ENCODE measurements at places on chromosomes 16 and 17.
A peak's percentile ranks its signal among the peaks of the same experiment; 100 is the strongest.

DNA sequence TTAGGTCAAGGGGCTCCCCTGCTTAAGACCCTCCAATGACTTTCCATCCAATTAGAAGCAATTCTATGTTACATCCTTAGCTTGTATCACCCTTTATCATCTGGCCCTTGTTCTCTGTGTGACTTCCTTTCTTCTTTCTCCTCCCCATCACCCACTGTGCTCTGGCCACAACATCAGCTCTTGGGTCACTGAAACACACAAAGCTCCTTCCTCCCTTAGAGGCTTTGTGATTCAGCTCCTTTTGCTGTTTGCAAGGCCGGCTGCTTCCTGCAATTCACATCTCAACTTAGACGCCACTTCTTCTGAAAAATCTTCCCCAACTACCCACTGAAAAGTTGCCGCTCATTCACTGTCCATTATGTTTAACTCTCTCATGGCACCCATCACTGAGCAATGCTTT lies 130.9 kb upstream of the CACNG3 start:
- no peak for DNase-seq

- DNase-seq, result peak; percentile 43
These were observed at the start of gene ABHD15 for GRCh38 chr17:29566473-29567303. ABHD15 (minus strand) TSS chr17:29567037; CDS start chr17:29566966, 71 bp downstream.

- no peak for DNase-seq
These were observed 39.4 kb downstream of the AP1G1 start for GRCh38 chr16:71769222-71769621.

DNA sequence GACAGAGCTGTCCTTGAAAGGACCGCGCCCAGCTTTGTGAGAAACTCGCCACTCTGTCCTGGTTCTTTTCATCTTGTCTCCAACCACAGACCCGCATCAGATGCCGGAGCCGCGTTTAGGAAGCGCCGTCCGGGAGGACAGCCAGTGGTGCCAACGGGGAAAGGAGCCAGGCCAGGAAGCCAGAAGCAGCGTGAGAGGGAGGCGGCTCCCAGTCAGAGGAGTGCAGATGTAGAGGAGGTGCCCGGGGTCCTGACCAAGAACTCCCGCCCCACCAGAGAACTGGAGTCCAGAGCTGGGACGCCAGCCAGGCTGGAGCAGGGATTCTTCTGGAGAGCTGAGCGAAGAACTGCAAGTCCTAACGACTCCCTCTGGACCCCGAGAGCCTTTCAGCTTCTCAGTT lies 49.3 kb upstream of the TNRC6C start:
- no peak for DNase-seq

- no peak for DNase-seq
These were observed 28.6 kb downstream of the GTF3C1 start for GRCh38 chr16:27520982-27521673.

GRCh38 chr17:59950049-59950448 lies 14.5 kb downstream of the RNFT1 start:
- no peak for DNase-seq

GRCh38 chr16:2296661-2297505 lies 29.0 kb upstream of the RNPS1 start:
- DNase-seq, result peak; percentile 2

DNA sequence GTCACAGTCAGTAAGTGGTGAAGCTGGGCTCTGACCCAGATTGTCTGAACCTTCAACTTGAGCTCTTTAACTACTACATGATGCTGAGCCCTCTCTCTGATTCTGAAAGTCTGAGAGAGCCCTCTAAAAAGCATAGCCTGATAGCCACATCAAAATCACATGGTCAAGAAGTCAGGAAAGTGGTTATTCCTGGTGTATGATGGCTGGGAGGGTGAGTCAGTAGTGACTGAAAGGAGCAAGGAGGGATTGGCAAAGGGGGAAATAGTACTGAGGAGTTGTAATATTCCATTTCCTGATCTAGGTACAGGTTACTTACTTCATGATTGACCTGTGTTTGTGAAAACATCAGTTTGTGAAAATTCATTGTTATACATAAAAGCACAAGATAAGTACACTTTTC lies 89.1 kb downstream of the SSH2 start:
- peak; percentile 74 for DNase-seq

- DNase-seq, result no peak
These were observed 13.9 kb downstream of the TCF25 start for GRCh38 chr16:89887243-89887642.

- DNase-seq, result peak; percentile 97
These were observed 91.8 kb downstream of the YPEL2 start for GRCh38 chr17:59423137-59423724.

DNA sequence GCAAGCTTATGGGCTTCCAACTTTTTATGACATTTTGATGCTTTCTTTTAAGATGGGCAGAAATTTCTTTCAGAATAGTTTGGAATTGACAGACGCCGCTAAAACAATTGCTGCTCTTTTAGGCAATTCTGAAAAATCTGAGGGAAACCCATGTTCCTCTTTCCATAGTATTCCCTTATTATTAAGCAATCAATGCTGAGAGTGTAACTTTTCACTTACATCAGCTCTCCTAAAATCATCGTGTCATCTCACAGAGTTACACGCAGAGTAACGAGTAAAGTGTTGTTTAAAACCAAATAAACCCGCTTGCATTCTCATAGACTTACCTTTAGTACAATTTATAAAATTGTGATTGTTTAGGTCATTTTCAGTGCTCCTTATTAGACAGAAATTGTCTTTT lies 150.6 kb downstream of the MAF start:
- no peak for DNase-seq

DNA sequence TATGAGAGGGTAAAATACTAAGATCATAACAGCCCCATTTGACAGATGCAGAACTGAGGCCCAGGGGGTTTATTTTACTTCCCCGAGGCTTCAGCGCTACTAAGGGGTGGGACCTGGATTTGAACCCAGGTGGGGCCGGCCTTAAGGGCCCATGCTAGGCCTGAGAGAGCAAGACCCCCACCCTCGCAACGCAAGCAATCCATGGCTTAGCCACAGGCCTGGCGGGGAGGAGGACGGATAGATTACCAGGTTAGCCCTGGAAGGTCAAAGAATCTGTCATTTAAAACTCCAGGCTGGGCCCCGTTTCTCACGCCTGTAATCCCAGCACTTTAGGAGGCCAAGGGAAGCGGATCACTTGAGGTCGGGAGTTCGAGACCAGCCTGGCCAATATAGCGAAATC lies 1.9 kb upstream of the CDH3 start:
- no peak for DNase-seq

DNA sequence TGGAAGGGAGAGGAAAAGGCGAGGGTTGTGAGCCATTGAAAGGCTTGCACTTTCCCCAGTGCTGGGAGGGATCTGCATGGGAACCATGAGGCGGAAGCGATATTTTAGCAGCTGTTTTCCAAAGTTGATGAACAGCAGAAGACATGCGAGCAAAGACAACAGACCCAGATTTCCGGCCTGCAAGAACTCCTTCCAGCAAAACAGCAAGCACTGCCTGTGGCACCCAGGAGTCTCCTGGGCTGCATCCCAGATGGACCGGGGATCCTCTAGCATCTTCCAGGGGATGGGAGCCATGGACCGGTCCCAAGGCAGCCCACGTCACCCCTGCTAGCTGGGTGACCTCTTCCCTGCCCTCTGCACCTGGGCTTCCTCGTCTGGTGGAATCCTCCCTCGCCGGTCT lies 162.8 kb downstream of the IRF8 start:
- DNase-seq, result no peak

GRCh38 chr16:67463059-67463458 lies 17.9 kb downstream of the ATP6V0D1 start:
- DNase-seq, result no peak

- DNase-seq, result no peak
These were observed 12.9 kb downstream of the FOXF1 start for GRCh38 chr16:86523166-86523740.

- peak; percentile 49 for DNase-seq
These were observed 20.4 kb upstream of the BEAN1 start for GRCh38 chr16:66406534-66407221.

GRCh38 chr17:48237456-48237855 lies 129.9 kb downstream of the SNX11 start:
- DNase-seq, result no peak

- peak; percentile 90 for DNase-seq
These were observed 41.1 kb upstream of the PLCG2 start for GRCh38 chr16:81737885-81738536.

- DNase-seq, result peak; percentile 53
These were observed 76.4 kb downstream of the KCNJ12 start for GRCh38 chr17:21452377-21453143.

DNA sequence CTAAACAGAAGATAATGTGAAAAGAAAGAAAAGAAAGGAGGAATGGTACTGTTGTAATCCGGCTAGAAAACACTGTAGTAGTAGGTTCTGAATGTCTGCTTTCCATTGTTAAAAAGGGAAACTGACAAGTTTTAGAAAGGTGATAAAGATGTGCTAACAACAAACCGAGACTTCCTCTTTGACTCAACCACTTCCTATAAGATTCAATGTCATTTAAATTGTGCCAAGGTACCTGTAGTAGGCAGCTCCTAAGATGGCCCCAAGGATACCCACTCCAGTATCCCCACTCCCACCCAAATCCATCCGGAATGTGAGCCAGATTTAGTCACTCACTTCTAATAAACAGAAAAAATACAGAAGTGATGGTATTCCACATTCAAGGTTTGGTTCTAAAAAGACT lies 31.2 kb downstream of the XYLT1 start:
- no peak for DNase-seq

DNA sequence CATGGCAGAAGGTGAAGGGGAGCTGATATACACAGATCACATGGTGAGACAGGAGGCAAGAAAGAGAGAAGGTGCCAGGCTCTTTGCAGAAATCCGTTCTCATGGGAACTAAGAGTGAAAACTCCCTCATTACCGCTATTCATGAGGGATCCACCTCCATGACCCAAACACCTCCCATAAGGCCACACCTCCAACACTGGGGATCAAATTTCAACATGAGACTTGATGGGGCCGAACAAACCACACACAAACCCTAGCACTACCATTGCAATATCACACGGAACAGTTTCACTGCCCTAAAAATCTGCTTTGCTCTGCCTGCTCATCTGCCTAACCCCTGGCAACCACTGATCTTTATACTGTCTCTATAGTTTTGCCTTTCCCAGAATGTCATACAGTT lies 34.8 kb downstream of the C17orf67 start:
- peak; percentile 83 for DNase-seq

DNA sequence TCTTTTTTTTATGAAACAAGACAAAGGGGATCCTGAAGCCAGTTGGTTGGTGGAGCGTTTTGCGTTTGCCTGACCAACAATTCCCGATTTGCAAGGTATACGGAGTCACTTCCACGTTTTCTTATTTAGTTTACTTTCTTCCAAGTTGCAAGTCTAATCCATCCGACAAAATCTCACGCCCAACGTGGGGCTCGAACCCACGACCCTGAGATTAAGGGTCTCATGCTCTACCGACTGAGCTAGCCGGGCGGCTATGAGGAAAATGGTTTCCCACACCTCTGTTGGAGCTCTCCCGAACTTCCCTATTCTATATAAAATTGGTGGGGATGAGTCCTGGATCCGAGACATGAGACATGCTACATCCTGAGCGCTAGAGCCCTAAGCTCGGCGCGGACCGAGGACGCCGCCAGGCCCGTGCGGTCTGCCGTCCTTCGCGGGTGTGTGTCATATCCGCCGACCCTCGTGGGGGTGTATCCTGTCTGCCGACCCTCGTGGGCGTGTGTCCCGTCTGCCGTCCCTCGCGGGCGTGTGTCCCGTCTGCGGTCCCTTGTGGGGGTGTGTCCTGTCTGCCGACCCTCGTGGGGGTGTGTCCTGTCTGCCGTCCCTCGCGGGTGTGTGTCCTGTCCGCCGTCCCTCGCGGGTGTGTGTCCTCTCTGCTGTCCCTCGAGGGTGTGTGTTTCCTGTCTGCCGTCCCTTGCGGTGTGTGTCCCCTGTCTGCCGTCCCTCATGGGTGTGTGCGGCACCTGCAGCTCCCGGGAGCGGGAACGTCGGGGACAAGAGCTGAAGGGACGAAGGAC lies 22.6 kb downstream of the ZNF213 start:
- DNase-seq, result peak; percentile 87

DNA sequence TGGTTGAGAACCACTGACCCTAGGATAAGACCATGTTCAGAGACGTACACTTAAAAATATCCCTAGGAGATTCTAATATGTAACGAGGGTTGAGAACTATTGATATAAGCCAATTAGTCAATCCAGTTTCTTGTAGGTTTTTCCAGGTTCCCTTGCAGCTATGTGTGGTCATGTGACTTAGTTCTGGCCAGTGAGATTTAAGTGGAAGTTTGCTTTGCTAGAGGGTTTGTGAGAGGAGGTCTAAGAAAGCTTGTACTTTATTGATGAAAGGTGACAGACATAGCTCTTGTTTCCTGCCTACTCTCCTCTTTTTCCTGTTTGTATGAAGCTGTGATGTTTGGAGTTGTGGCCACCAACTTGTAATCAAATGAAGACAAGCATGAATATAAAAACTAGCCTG lies 110.1 kb upstream of the SIAH1 start:
- DNase-seq, result no peak

GRCh38 chr17:37770631-37771518 lies 26.0 kb upstream of the HNF1B start:
- peak; percentile 77 for DNase-seq

GRCh38 chr17:42277342-42277712 lies 1.1 kb upstream of the STAT5B start:
- DNase-seq, result no peak

GRCh38 chr16:67027046-67027445 lies 1.9 kb upstream of the CBFB start:
- no peak for DNase-seq

GRCh38 chr16:70691223-70692129 lies 5.6 kb upstream of the MTSS2 start:
- peak; percentile 53 for DNase-seq

DNA sequence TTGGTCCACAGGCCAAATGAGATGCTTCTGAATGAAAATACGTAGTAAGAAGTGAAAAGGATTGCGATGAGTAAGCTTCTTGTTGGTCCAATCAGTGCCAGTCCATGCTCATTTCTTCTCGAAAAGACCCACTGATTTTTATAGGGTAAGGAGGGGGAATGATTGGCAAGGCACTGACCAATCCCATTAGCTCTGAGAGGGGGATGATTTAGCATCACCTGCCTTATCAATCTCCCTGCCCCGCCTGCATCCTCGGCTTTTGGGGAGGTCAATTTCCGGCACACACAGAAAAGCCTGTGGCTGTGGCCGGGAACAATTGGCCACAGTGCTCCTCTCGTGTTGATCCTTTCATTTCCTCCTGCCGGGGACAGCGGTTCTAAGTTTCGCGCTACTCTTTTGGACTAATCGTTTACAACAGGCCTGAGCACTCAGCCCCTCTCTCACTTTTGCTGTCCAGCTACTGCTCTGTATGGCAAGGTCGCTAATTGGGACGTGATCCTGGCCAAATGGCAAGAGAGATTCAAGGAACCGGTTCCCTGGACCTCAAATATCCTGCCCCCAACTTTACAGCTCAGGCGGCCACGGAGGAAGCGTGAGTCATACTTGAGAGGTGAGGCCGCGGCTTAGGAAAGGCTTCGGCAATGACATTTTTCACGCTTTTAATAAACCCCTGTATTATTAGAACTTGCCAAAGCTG lies 43.1 kb downstream of the TBX4 start:
- DNase-seq, result no peak

GRCh38 chr17:50480854-50481490 lies 2.3 kb downstream of the RSAD1 start:
- no peak for DNase-seq

Measured in renal cortical epithelial cell (primary cell).